Stimulated activated CD4-positive, alpha-beta T cell treated with anti-CD3 and anti-CD28 coated beads, Interleukin-15, amount 100 ng/mL, for 1 hour (primary cell): ENCODE measurements at places on chromosomes 1 and 21.

GRCh38 chr21:15514073-15514946, 215.5 kb upstream of the USP25 start:
- DNase-seq = peak; percentile 4

- DNase-seq = no peak
Measured at GRCh38 chr1:111516005-111516535, 12.6 kb upstream of the ADORA3 start.

DNA sequence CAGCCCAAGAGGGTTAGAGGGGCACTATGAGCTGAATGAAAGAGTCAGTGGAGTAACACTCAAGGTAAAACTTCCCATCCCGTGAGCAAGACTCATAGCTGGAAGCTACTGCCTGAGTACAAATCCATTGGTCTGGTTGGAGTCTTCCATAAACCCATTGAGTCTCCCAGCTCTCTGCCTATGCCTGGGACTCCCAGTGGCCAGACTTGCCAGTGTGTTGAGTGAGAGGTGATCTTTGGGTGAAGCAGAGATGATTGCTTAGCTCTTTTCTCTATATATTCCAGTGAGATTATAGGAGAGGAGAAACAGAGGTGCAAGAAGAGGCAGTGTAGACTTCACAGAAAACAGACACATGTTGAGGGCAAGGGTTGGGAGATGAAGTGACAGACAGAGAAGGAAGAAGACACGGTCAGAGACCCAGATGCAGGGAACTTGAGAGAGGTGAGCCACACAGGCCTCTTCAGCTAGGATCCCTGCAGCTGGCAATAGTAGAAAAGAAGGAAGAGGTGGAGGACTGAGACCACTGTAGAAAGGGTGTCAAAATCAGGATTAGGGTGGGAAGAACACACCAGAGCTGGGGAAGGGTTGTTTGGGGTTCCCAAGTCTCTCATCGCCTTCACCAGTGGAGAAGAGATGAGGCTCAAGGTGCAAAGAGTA, 3.7 kb downstream of the FOXD2 start:
- no peak for DNase-seq

GRCh38 chr1:221801773-221802516, 60.1 kb upstream of the DUSP10 start:
- DNase-seq = no peak

GRCh38 chr21:15276243-15276642, 211.4 kb upstream of the NRIP1 start:
- DNase-seq = no peak

- DNase-seq = no peak
Measured at GRCh38 chr21:28444111-28444510, 548.6 kb downstream of the LTN1 start.

- no peak for DNase-seq
Measured at GRCh38 chr1:78627321-78627720, 7.1 kb downstream of the IFI44L start.

GRCh38 chr1:174153825-174154107, 5.6 kb upstream of the RABGAP1L start:
- DNase-seq = no peak

DNA sequence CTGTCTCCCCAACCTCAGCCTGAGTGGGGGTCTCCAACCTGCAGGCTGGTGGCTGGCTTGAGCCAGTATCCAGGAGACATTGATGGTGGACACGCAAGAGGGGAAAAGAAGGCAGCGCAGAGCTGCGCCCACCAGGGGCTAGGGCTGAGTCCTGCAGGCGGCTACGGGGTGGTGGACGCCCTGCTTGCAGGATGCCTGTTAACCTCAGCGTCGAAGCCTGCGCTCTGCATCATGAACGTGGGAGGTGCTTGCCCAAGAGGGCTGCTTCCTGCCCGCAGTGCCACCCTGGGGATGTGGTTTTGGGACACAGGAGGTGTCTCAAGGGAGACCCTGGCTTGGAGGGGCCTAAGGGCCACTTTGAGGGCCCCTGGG, 11.6 kb downstream of the CFAP410 start:
- DNase-seq = no peak

DNA sequence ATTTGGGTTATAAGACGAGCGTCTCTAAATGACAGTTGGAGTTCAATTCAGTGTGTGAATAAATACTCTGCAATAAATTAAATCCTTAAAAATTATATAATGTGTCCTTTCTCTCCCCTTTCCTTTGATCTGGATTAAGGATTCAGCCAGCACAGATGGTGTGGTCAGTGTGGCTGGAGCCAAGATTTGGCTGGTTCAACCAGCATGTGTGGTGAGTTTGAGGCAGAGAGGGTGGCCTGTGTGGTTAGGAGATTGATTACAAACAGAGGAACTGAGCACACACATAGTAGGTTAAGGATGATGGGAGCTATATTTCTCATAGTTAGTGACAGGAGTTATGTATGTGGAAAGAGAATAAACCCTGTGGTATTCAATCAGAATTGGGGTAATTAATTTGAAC, 14.2 kb upstream of the AMIGO1 start:
- DNase-seq = no peak

DNA sequence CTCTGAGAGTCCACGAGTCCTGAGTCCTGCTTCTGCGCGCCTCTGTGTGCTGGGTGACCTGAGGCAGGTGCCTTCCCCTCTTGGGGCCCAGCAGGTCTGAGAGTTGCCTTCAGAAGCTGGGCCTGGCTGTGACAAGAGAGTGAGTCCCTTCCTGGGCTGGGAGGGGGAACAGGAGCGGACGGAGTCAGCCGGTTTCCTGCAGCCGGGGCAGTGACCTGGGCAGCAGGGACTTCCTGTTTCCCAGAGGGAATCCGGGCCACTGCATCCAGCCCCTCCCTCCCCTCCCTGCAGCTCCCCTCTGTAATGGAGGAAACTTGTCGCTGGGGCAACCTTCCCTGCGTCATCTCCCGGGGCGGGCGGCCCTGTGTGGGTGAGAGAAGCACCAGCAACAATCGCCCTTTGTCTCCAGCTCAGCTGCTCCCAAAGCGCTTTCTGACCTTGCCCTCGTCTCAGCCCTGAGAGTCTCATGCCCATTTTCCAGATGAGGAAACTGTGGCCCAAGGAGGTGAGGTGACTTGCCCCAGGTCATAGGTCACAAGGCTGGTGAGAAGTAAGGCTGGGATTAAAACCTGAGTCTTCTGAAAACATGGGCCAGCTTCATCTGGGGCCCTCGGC, 61.1 kb downstream of the SDC3 start:
- no peak for DNase-seq

- no peak for DNase-seq
Measured at GRCh38 chr1:184552446-184552845, 165.6 kb downstream of the C1orf21 start.

- no peak for DNase-seq
Measured at GRCh38 chr1:34746785-34747637, 7.8 kb upstream of the GJB5 start.

- no peak for DNase-seq
Measured at GRCh38 chr1:113153116-113153803, 80.3 kb downstream of the LRIG2 start.

- no peak for DNase-seq
Measured at GRCh38 chr1:191971447-191971846, 186.8 kb upstream of the RGS18 start.

DNA sequence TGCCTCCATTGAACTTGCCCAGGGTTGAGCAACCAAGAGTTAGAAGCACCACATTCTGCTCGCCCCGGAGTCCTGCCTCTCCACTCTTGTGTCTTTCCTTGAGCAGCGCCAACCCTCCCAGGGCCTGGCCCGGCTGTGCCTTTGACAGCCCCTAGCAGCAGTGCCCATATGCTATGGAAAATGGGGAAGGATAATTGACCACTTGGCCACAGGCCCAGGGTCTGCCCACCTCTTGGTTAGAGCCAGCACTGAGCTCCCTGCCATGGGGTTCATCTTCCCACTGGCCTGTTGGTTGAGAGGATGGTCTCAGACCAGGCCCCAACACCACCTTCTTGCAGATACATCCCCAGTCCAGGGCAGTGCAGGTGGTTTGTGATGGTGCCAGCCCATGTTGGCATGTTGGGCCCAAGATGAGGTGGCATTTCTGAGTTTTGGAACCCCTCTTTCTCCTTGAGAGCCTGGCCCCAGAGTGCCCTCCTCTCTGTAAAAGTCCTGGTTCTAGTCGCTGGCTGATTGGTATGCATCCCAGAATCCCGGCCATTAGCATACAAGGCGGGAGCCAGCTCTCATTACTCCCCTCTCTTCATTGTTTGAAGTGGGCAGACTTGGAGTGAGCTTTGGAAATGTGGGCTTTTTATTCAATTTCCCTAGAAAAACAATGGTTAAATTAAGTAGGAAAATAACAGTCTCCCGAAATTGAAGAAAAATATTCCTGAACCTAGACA, 7.6 kb downstream of the ARHGEF10L start:
- DNase-seq = no peak

DNA sequence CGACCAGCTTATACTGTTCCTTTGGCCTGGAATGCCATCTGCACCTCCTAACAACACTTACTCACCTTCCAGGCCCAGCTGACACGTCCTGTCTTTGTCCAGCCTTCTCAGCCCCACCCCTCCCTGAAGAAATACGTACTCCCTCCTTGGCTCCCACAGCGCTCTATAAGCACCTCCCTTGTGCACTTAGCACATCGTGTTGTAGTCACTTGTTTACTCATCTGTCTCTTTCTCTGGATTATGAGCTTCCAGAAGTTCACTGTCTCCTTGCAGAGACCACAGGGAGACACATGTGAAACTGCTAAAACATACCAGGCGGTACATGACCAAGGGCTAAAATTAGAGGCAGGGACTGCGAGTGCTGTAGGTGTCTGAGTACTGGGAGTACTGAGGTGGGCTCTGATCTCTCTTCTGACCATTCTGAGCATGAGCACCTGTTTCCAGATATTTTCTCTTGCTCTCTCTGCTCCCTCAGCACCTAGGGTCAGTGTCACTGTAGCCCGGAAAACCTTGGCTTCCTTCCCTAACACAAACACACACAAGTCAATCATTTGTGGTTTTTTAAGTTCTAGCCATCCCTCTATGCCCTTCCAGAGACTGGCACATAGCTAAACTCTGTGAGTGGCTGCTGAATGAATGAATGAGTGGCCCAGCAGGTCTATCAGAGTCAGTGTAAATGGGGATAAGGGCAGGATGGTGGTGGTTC, 5.1 kb downstream of the DCST1 start:
- DNase-seq = no peak

- DNase-seq = no peak
Measured at GRCh38 chr1:177067752-177068410, 96.6 kb downstream of the ASTN1 start.

- DNase-seq = peak; percentile 92
Measured at GRCh38 chr1:42958488-42959319, at the start of gene SLC2A1. TSS of gene SLC2A1 (minus strand) at chr1:42958868. CDS start at chr1:42958651, 217 bp downstream.

- no peak for DNase-seq
Measured at GRCh38 chr1:207459008-207459407, 4.9 kb downstream of the CR2 start.

DNA sequence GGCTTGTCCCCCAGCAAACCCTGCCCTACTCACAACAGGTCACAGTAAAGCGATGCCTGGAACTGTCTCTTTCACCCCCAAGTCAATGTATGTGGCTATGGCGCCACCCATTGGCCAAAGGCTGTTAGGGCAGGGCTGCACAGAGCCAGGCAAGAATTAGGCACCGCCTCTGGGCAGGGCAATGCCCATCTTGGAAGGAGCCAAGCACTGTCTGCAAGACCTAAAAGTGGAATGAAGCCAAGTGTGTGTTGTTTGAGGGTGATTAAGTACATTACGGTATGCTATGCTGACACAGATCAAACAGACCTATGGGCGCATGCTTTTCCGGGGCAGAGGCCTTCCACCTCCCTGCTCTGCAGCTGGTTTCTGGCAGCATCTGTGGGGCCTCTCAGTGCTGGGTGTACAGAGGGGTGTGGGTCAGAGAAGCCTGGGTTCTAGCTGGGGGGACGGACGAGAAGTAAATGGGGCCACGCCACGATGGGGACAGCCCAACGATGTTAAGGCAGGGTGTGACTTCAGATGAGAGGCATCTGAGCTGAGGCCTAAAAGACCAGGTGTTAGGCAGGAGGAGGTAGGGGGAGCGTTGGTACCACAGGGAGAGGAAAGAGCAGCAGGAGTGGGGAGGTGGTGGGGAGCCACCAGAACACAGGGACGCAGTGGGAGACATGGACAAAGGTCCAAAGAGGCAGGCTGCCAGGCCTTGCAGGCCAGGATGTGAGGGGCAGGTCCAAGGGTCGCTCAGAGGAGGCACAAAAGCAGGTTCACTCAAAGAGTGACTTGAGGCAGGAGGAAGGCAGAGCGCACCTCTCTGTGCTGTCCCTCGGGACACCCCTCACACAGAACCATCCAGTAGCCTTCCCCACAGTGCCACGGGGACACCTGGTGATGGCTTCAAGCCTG, 49.8 kb downstream of the ACOT7 start:
- no peak for DNase-seq

DNA sequence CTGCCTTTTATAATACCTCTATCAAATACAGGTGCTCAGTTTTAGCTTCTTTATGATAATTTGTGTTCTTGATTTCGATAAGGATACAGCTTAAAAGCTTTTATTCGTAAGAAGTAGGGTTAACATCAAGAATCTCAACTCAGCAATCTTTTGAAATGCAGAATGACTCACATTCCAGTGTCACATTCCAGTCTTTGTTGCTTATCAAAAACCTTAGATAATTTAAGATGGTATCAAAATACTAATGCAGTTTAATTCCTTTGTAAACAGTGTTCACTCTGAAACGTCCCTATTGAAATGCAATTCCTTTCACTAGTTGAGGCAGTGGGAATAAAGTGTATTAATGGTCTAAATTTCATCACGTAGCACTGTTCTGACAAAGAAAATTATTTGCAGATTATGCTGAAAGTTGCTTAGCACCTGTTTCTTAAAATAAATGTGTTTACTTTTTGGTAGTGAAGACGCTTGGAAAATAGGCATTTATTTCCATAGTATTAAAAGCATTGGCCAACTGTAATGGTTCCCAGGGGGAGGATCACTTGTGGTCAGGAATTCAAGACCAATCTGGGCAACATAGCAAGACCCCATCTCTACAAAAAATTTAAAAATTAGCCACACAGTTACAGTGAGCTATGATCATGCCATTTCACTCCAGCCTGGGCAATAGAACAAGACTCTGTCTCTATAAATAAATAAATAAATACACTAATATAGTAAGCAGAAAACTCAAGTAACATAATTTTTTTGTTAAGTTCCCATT, 10.1 kb upstream of the CNN3 start:
- DNase-seq = no peak

GRCh38 chr21:45217010-45217409, 70.7 kb downstream of the POFUT2 start:
- no peak for DNase-seq

DNA sequence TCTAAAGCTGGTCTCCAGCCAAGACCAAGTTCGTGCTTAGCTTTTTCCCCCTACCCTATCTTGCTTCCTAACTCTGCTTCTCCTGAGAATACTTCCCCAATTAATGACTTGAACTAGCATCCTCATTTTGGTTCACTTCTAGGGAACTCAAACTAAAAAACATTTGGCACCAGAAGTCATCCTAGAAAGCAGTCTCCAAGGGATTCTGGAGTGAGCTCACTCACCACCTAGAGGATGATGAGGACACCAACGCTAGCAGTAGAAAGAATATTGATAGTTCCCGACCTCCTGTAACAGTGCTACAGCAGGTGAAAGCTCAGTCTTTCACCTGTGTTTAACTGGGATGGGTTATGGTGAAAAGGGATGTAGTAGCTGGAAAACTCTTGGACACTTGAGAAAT, 4.7 kb upstream of the PSMB2 start:
- no peak for DNase-seq

- no peak for DNase-seq
Measured at GRCh38 chr1:163130225-163130856, 61.2 kb downstream of the RGS4 start.

GRCh38 chr1:184507165-184507564, 120.3 kb downstream of the C1orf21 start:
- DNase-seq = no peak
